ENCODE measurements at places on chromosomes 1 and 21. TPM values are rescaled to one million over a fixed set of nuclear protein-coding genes. Genes with fewer than 3 reads are reported as not detected.

DNA sequence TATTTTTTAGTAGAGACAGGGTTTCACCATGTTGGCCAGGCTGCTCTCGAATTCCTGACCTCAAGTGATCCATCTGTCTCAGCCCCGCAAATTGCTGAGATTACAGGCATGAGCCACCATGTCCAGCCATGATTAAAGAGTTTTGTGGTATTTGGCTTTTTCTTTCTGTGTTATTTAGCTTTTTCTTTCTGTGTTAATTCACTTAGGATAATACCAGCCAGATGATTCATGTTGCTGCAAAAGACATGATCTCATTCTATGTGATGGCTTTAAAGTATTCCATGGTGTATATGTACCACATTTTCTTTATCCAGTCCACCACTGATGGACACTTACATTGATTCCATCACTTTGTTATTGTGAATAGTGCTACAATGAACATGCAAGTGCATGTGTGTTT, 1135.2 kb downstream of the AMY1C start:
- H3K27ac ChIP-seq = no peak overlapping the region
- no peaks in the 10 kb centered on the region for H3K36me3 ChIP-seq
- no peak overlapping the region for H3K4me3 ChIP-seq
- no peaks in the 10 kb centered on the region for H3K4me1 ChIP-seq
- no peaks in the 10 kb centered on the region for H3K27me3 ChIP-seq

GRCh38 chr1:77824694-77825093, 45.2 kb downstream of the MIGA1 start:
- H3K4me3 ChIP-seq = no peak overlapping the region
- no peak for DNase-seq
- peaks cover 30% of the 10 kb centered on the region for H3K4me1 ChIP-seq

DNA sequence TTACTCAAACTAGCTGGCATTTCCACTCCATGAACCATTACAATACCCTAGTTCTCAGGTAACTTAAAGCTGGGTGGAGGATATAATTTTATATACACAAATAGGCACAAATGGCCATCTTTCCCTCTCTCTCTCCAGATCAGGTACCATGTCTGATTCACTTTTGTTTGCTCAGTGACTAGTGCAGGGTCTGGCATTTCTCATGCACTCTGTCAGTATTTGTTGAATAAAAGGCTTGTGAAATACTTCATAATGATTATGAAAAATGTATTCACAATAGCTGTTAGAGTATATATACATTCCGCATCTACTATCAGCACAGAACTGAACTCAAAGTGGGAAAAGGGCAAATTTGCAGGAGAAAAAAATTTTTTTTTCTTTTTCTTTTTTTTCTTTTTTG, 510.2 kb upstream of the USP24 start:
- no peaks in the 10 kb centered on the region for H3K36me3 ChIP-seq
- no peak overlapping the region for H3K4me3 ChIP-seq
- H3K4me1 ChIP-seq = peaks cover under 1% of the 10 kb centered on the region

DNA sequence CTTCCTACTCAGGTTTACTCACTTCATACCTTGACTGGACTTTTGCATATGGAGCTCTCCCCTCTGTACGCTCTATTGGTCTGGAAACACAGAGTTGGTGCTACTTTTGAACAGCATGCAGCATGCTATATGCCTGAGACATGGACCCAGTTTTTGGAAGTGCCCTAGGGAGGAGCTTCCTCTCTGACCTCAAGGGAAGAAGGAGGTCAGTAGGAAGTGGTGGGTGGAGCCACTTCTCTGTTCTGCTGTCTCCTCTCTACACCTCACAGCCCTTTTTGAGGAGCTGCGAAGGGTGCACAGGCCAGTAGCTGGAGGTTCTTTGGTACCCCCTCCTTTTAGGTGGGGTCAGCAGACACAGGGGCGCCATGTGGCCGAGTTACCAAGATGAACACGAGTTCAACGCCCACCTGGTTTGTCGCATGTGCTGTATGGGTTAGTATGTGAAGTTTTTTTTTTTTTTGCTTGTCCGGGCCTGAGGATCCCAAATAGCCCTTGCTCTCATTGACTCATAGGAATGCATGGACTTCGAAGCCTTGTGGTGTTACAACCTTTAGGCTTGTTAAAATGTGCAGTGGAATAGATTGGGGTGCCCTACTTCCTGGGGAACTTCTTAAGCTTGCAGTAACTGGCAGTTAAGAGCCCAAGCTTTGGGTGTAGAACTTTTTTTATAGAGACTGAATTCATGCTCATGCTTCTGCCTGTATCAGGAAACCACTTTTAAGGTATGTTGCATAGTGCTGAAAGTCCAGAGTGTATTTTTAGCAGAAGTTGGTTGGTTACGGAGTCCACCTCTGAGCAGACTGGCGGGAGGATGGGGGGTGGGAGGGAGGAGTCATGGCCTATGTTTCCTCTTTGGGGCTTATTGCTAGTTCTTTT, 10.7 kb downstream of the MACF1 start:
- no peaks in the 10 kb centered on the region for H3K27me3 ChIP-seq
- H3K4me1 ChIP-seq = peaks cover 30% of the 10 kb centered on the region
- no peak overlapping the region for H3K4me3 ChIP-seq

DNA sequence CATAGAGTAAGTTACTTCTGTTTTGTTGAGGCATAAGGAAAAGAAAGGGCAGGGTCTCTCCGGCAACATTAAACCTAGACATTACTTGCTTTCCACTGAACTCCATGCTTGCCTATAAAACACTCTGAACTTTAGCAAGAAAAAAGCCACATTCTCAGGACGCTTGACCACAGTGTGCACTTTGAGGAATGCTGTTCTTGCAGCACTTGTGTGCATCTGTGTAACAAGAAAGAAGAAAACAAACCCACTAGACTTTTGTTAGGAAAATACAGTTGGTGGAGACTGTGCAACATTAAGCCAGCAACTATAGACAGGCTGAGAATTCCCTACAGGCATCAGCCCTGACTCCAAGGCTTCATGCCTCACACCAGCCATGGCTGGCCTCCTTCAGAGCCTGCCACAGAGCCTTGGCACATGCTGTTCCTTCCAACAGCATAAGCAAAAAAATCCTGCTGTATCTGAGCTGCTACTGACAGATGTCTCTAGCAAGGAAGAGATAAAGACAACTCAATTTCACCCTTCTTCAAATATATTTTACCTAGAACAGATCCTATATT, 5.8 kb downstream of the PDZK1 start:
- H3K27ac ChIP-seq = no peak overlapping the region
- no peaks in the 10 kb centered on the region for H3K36me3 ChIP-seq
- no peaks in the 10 kb centered on the region for H3K4me1 ChIP-seq
- no peak overlapping the region for H3K4me3 ChIP-seq
- DNase-seq = no peak
- H3K27me3 ChIP-seq = no peaks in the 10 kb centered on the region

The ANKRD35 gene
- 19.5 TPM for total RNA-seq

The SPATA1 gene
- not detected for total RNA-seq

The TMEM82 gene
- total RNA-seq = 0.33 TPM

Measured in gastrocnemius medialis (tissue), 4 donors.